GM12892 (cell line): ENCODE measurements at places on chromosomes 4 and X.

DNA sequence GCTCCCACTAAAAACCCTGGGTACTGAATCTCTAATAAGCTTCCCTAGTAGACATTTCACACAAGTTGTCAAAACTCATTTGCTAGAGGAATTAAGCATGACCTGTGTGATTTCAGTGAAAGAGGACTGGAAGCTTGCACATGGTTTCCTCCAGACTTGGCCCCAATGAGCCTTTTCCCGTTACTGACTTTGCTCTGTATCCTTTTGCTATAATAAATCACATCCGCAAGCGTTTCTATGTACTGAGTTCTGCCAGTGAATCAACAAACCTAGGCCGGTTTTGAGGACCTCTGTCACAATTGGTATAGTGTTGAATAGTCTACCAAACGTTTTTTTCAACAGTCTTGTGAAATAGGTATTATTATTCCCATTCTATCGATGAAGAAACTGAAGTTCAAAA is 8.2 kb downstream of the ATP11C start:
- DNase-seq: no peak

DNA sequence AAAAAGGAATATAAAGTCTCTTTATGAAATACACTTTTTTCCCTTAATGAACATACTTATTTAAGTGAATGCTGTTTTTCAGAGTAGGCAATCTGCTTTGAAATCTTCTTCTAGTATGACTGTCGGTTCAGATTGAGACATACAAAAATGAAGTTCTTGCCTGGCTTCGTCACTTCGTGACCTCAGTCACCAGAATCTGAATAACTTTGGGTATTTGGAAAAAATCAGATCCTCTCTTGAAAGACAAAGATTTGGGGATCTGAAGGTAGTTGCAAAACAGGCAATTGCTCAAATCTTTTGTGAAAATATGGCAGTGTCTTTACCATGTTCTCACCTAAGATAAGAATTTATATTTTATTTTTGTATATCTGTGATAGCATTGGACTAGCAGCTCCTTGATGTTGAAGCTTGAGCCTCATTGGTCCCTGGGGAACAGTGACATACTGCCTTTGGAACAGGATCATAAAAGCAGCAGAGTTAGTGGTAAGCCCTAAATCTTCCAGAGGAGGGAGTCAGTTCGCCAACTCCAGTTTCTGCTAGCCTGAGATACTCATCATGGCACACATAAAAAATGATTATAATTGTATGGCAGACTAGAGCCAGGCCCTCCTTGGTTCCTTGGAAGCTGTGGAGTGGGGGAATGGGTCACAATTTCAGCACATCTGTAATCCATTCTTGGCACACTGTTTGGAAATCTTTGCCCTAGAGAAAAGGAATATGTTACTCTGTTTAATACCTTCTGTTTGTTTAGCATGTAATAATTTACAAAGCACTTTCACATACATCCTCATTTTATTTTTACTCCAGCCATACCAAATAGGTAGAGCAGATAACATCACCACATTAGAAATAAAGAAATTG is 5.0 kb downstream of the ARFIP1 start:
- no peak for DNase-seq

GRCh38 chr4:139606579-139607501 is 50.8 kb upstream of the SETD7 start:
- DNase-seq: no peak

GRCh38 chrX:19824603-19825002 is 62.8 kb downstream of the SH3KBP1 start:
- no peak for DNase-seq

DNA sequence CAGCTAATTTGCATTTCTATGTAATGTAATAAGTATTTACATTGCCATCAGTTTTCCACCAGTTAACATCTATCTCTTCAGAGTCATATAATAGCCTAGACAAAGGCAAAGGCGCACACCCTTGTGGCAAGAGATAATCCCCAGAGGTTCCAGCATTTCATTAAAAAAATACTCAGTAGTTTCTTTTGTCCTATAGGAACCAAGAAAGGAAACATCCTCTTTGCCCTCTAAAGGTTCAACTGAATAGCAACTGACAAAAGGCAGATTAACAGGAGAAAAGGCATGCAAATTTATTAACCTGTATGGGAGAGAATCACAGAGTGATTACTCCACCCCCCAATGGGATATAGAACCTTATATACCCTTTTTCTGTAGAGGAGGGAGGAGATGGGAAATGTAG is 48.4 kb downstream of the MAGEB17 start:
- DNase-seq: no peak

DNA sequence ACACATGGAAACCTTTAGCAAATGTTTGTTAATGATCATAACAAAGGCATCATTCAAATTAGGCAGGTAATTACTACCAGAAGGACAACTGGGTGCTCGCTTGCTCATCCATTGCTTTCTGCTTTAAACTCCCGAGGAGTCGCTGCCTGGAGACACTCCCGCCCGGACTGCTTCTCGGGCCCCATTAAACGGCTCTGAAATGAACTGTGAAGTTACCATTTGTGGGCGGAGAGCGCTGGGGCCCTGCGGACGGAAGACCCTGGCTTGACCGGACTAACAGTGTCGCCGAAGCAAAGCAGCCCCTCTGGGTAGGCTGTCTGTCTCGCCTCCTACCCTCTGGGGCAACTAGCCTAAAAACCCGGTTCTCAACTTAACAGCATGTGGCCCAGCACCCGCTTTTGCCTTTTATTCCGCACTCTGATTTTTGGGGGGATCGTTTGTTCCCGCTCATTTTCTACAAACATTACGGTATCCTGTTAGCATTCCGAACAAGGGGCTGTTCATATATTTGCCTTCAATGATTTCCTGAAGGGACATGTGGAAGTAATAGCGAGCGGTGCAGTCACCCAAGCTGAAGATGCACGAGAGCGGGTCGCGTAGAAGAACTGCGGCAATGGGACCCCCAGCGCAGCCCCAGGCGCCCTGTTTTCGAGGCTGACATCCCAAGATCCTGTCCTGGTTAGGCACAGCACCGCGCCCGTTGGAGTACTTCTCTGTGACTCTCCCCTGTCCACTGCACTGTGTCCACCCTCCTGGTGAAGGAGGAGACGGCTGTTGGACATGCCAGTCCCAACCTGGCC is 1.6 kb upstream of the PDGFRA start:
- no peak for DNase-seq
